ENCODE measurements at places on chromosomes 12 and 14.

GRCh38 chr14:51870606-51871005, 10.2 kb downstream of the GNG2 start:
- no peak for DNase-seq

GRCh38 chr12:8493084-8493483, 20.2 kb upstream of the CLEC4D start:
- no peak for DNase-seq

DNA sequence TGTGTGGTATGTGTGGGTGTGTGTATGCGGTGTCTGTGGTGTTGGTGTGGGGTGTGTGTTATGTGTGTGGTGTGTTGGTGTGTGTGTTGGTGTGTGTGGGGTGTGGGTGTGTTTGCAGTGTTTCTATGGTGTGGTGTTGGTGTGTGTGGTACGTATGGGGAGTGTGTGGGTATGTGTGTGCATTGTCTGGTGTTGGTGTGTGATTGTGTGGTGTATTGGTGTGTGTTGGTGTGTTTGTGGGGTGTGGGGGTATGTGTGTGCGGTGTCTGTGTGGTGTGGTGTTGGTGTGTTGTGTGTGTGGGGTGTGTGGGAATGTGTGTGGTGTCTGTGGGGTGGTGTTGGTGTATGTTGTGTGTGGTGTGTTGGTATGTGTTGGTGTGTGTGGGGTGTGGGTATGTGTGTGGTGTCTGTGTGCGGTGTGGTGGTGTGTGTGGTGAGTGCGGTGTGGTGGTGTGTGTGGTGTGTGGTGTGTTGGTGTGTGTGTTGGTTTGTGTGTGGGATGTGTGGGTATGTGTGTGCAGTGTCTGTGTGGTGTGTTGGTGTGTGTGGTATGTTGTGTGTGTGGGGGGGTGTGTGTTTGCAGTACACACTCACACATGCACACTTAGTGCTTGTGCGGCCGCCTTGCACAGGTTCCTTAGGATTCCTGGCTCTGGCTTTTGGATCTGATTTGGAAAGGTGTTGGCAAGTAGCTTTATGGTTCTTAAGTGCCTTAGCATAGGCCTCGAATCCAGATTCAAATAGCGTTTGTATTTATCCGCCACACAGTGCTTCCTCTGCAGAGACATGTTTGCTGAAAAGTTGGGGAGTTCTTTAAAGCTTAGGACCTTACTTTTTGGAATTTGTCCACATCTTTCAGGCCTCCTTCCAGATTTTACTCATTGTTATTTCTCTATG, 16.4 kb downstream of the MLXIP start:
- DNase-seq, result no peak

DNA sequence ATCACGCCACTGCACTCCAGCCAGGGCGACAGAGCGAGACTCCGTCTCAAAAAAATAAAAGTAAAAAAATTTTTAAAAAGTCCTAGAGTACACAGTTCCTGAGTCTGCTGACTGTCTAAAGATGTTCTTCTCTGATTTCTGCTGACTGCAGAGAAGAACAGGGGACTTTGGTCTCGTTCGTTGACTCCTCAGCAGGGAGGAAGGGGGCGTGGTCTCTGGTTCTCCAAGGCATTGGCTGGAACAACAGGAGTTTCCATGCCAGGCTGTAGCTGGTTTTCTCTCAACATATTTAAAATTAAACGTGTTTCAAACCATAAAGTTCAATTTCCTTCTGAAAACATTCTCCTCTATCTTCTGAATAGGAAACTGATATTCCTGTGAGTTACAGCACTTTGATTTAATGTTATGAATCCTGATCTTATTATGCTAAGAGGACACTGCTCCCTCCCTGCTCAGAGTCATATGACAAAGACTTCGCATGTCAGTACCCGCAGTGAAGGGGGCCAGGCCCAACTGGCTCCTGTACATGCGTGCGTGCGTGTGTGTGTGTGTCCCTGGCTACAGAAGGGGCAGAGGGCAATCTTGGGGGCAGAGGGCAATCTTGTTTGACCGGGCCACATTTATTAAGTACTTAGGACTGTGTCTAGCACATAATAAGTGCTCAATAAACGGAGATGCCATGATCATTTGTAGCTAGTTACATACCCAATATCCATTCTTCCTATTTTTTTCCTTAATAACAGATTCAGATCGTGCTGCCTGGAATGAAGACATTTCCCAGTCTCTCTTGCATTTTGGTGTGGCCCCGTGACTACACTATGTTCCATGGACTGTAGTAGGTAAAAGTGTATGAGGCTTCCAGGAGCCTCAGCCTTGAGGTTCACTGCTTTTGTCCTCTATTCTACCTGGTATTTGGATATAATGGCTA, 16.5 kb upstream of the HNF1A start:
- DNase-seq, result no peak

GRCh38 chr14:91722386-91722785, 9.5 kb downstream of the CATSPERB start:
- no peak for DNase-seq

- DNase-seq, result no peak
Measured at GRCh38 chr14:54786838-54787237, 115.8 kb downstream of the GCH1 start.

GRCh38 chr12:72276181-72276805, 4.1 kb downstream of the TRHDE start:
- no peak for DNase-seq

GRCh38 chr12:21662122-21662792, 4.6 kb upstream of the LDHB start:
- no peak for DNase-seq

DNA sequence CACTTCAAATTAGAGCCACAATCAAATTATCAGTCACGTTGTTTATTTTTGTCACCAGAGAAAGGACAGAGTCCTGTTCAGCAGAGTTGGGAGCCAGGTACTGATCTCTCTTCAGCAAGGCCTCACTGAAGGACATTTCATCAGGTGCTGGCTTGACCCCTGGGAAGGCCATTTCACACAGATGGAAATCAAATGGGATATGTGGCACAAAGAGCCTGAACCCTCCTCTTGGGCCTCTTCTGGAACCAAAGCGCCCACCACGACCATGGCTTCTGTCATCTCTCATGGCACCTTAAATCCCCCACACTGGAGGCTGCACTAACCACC, 121.5 kb downstream of the PTCSC3 start:
- no peak for DNase-seq

DNA sequence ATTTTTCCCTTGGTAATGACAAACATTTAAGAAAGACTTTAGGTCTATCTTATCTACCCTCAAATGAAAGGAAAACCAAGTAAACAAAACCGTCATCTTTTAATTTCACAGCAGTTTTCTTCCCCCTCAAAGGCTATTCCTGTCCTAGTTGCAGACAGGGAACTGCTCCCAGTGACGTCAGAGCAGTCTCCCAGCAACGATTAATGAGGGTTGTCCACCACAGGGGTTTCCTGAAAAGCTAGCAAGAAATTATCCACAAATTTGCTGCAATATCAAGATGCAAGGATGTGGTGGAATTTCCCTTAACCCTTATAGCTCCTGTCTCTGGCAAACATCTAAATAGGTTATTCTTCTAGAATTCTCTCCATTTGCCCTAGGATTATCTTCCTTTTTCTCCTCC, 89.1 kb upstream of the STAC3 start:
- no peak for DNase-seq

All from esophagus squamous epithelium (tissue), 5 donors.